ENCODE measurements at places on chromosomes 5 and 9.

DNA sequence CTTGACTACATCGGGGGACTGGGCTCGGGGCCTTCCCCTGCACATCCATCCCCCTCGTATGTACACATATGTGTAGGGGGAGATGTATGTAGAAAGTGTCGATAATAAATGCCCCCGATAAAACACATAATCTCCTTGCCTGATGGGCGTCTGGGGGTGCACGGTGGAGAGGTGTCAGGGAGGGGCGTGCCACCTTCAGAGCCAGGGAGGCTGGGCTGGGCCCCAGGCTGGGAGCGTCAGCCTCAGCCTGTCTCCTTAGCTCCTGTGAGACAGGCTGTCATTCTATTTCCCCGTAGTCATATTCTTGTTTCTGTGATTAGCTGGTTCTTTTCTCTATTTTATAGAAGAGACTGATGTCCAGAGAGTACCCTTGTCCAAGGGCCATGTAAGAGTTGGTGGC lies 4.7 kb upstream of the RXRA start:
- DNase-seq, result no peak

DNA sequence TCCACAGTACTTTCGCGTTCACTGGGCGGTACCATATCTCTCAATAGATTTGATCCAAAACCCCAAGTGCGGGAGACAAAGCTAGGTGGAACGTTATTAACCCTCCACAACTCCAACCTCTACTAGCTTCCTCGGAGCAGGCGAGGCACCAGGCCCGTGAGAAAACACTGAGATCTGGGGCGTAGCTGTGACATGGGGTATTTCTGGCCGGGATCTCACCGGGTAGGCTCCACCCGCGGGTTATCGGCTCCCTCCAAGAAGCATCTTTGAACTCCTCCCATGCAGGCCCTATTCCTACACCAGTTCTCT lies 350 bp upstream of the SLC25A46 start:
- no peak for DNase-seq

GRCh38 chr9:93809204-93809940 lies 145.8 kb downstream of the BARX1 start:
- no peak for DNase-seq

GRCh38 chr5:180790020-180790419 lies 12.6 kb downstream of the MGAT1 start:
- peak; percentile 49 for DNase-seq

- no peak for DNase-seq
Measured at GRCh38 chr9:23287390-23287789, 538.6 kb downstream of the ELAVL2 start.

- peak; percentile 26 for DNase-seq
Measured at GRCh38 chr9:80440724-80441123, 869.0 kb downstream of the TLE4 start.

GRCh38 chr5:171845040-171845630 lies 59.5 kb downstream of the SMIM23 start:
- DNase-seq, result no peak

DNA sequence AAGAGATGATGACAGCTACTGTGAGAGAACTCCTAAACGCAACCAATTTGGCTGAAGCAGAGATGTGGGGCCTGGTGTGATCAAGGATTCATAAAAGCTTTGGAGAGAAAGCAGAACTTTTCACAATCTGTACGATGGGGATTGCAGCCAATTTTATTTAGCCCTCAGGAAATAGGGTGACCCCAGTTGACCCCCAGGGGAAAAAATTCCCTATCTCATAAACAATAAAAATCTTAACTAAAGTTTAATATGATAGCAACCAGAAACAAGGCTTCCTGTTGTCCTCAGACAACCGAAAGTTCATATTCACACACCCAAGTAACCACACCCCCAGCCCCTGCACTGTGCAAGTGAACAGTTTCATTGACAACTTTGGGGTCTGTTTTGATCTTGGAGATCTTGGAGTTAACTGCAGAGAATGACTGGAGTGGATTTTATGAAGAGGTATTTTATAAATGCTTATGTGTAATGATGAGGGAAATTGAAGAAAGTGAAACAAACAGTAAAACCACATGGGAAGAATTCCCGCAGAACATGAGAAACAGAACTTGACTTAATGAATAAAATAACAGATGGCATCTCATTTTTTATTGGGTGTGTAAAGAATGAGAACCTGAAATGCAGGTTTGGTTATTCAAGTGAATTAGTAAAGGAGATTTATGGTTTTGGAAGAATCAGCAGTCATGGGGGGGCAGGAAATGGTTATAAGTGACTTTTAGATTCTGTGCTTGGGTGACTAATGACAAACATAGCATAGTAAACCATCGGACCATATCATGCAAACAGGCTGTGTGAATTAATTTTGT lies 94.5 kb downstream of the PDE4D start:
- DNase-seq, result peak; percentile 65

All from ELR (cell line).